Regular cardiac myocyte (primary cell): ENCODE measurements at places on chromosomes 13 and 19. TPM values are rescaled to one million over a fixed set of nuclear protein-coding genes. Genes with fewer than 3 reads are reported as not detected.

TMEM86B gene
- 1.5 and 2.3 TPM in 2 replicates for total RNA-seq

RXFP2 gene
- not detected in 2 replicates for total RNA-seq

KLF12 gene
- 10.9 and 13.2 TPM in 2 replicates for total RNA-seq

SYNGR4 gene
- not detected in 2 replicates for total RNA-seq

ERFL gene
- under 0.01 TPM in 1 of 2 replicates, not detected in the other for total RNA-seq

PPP2R1A gene
- 146 and 178 TPM in 2 replicates for total RNA-seq

SIGLEC14 gene
- total RNA-seq, result not detected in 2 replicates

NLRP11 gene
- under 0.01 TPM in 1 of 2 replicates, not detected in the other for total RNA-seq
